ENCODE measurements at places on chromosomes 7 and 10.

DNA sequence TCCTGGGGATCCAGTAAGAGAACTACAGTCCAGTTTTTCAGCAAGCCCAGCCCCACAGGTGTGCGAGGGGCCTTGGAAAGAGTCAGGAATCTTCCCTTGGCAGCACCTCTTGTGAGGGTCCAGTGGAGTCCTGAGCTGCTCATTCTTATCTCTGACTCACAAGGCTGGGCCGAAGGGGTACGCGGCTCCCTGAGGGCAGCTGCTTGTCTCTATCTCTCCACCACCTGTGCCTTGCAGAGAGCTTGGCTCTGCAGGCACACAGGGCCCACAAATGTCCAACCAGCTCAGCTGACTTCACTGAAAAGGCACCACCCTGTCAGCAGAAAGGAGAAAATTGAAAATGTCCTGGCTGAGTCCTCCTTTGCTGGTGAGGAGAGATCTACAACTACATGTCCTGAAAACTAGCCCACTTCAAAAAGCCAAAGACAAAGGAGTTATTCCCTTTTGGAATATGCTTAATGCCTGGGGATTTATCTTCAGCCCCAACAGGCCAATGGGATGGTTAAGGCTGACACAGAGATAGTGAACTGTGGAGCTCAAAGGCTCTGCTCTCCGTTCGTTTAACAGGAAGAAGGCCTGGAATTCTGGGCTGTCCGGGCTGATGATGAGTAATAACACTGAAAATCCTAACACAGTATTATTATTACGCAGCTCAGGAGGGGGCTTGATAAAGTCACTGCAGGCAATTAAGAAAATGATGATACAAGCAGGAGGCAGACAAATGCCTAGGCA is 23.4 kb downstream of the UROS start:
- DNase-seq, result no peak

DNA sequence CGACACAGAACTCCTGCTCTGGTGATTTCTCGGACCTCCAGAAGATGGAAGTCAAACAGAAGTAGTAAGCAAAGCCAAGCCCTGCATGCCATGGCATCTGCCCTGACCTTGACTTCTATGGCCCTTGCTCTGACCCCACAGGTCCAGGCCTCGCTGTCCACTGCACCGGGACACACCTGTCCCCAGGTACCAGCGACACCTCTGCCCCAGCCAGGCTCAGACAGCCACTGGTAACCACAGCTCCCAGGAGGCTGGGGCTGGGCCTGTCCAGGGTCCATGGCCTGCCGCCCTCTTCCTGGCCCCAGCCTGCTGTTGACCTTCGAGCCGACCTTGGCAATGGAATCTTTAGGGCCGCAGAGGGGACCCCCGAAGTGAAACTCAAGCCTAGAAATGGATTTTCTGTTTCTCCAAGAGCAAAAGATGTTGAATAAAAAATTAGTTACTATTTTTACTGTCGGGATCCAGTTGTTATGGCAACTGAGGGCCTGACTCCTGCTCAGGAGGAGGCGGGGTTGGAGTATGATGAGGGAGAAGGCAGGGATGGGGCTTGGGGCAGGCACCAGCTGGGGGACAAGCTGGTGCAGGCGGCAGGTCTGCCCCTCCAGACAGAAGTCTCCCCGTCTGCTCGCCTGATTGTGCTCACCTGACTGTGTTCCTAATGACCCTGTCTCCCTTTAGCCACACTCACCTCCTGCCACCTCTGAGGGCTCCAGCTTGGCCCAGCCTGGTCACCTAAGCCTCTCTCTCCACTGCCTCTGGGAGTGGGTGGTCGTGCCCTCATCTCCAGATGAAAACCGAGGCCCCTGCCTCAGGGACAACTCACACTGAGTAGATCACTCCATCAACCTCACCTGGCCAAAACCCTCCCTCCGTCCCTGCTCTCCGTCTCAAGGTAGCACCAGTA is 4.1 kb upstream of the MMD2 start:
- no peak for DNase-seq

GRCh38 chr7:41994036-41994745 is 242.8 kb downstream of the GLI3 start:
- DNase-seq, result no peak

- no peak for DNase-seq
These were observed 134.3 kb downstream of the CUX1 start for GRCh38 chr7:101951757-101952156.

DNA sequence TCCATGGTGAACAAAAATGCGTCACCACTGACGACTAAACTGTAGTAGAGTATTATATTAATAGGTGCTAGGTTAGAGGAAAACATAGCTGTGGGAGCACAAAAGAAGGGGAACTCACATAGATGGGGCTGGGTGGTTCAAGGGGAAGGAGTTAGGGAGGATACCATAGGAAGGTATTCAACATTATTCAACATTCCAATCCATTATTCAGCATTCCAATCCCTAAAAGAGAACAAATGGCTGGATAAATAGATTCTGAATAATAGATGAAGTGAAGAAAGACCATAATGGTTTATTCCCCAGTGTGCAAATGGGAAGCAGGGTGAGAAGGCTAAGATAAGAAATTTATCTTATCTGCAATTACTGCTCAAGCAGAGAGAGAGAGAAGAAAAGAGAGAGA is 61.4 kb downstream of the AASS start:
- no peak for DNase-seq

DNA sequence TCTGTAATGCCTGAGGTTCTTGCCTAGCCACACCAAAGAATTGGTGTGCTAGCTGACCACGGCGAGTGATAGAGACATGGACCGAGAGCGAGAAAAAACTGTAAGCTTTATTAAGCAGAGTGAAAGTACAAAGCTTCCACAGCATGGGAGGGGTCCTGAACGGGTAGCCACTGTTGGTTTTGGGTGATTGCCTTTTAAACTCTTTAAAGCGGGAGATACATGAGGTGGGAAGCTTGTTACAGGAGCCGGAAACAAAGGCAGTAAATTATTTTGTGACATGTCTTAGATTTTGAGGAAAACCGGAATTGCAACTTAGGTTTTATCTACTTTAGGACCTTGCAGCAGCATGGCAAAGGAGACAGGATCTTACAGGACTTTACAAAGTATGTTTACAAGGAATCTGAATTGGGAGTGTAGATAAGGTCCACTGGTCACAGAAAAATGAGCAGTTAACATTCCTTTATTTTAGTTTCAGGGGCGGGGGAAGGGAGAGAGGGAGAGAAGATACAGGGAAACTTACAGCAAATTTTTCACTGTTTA is 252.7 kb upstream of the MBL2 start:
- no peak for DNase-seq

DNA sequence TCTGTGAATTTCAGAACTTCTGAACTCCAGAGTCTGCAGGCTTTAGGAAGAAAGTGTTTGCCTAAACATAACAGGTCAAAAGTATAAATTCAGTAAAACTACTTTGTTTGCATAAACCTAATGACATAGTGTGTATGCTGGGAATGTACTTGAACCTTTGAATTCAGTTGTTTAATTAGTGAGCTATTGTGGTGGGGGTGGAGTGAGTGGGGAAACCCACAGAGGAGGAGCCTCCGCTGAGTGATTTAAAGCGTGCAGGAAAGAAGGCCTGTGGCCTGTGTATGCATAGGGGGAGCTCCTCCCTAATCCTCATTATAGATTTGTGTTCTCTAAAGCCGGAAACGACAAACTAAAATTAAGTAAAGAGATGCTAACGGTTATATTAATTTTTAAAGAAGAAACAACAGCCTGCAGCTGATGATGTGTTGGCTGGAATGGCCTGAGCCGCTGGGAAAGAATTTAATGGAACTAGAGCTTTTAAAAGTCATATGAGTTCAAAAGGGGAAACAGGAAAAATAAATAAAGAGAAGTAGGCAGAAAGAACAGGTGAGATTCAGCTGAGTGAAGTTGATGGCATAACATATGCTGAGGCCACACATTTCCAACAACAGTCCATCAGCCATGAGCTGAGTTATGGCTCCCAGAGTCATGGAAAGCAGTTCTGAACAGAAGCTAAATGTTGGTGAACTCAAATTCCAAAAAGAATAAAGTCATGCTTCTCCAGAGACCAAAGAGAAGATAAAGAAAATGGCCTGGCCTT is 595.0 kb downstream of the GRM8 start:
- no peak for DNase-seq

GRCh38 chr7:81534446-81534845 is 235.4 kb downstream of the HGF start:
- no peak for DNase-seq

- DNase-seq, result no peak
These were observed 8.3 kb downstream of the XPNPEP1 start for GRCh38 chr10:109914966-109915365.

Measured in NCI-H187 (cell line).